Vagina (tissue), 2 donors: ENCODE measurements at places on chromosomes 11 and 22. TPM values are rescaled to one million over a fixed set of nuclear protein-coding genes. Genes with fewer than 3 reads are reported as not detected.

- no peaks in the 10 kb centered on the region for H3K36me3 ChIP-seq
- no peaks in the 10 kb centered on the region for H3K4me1 ChIP-seq
- peak; percentile 58 for DNase-seq
- no peak overlapping the region for H3K27ac ChIP-seq
These were observed 434.1 kb downstream of the BRD1 start for GRCh38 chr22:49393526-49393925.

SOX6 gene
- total RNA-seq, result 4.9 TPM

PHOX2A gene
- total RNA-seq, result 3.4 TPM

DNA sequence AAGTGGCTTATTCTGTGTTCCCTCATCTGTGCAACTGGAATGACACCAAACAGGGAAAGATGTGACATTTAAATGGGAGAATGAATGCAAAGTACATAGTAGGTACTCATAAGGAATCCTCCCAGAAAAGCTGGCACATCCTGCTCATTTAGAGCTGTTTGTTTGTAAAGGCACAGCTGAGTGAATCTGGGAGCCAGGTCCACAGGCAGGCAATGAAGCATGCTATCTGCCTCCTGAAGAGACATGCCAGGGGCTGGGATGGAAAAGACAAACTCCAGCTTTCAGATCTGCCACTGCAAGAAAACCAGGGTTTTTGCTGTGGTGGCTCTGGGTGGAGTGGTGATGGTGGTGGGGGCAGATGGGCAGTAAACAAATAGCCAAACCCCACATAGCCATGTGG, 150.1 kb downstream of the TENM4 start:
- H3K4me1 ChIP-seq, result no peaks in the 10 kb centered on the region
- DNase-seq, result no peak
- H3K27me3 ChIP-seq, result no peaks in the 10 kb centered on the region

DNA sequence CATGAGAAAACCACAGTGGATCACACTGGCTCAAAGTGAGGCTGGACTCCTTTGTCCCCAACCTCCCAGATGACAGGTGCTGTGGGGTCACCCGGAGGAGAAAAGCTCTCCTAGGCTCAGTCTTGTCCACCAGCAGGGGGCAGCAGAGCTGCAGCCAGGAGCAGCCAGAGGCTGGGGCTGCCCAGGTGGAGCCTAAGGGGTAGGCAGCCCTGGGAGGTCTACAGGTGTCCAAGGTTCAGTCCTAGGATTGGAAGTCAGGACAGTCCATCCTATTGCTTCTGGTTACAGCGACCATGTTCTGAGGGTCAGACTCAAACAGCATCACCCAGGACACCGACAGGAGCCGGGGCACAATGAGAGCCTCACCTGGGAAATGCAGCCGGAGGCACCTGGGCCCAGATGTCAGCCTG, 77.6 kb upstream of the IGLL5 start:
- no peaks in the 10 kb centered on the region for H3K36me3 ChIP-seq
- H3K4me3 ChIP-seq, result no peak overlapping the region
- no peak for DNase-seq

HTR3A gene
- total RNA-seq, result not detected

- DNase-seq, result no peak
- H3K27ac ChIP-seq, result no peak overlapping the region
- no peaks in the 10 kb centered on the region for H3K36me3 ChIP-seq
- H3K4me1 ChIP-seq, result no peaks in the 10 kb centered on the region
These were observed 14.1 kb downstream of the CXCR5 start for GRCh38 chr11:118897721-118898310.

ARRB1 gene
- total RNA-seq, result 33.1 TPM

DNA sequence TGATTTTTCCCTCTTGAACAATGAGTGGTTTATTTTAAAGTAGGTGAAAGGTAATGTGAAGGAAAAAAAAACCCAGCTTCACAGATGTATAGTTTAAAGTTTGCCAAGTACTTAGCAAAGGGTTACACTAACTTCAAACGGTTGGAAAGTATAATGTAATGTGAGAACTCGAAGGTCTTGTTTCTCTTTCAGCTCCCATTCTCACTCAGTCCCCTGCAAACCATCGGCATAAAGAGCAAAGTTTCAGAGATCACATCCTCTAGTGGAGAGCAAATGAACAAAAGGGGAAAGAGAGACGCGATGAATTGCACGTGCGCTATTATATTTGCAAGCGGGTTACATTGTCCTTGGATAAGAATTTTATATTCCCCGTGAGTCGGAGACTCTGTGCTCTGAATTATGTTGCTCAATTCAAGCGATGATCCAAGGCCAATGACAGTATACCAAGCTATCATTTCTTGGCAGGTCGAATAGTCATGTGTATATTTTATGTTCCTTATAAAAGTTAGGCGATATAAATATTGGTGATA, 37.6 kb upstream of the BIRC3 start:
- peak overlapping the region; percentile 4 for H3K4me3 ChIP-seq
- H3K4me1 ChIP-seq, result peaks cover 36% of the 10 kb centered on the region
- peak overlapping the region; percentile 59 for H3K27ac ChIP-seq
- no peak for DNase-seq

DNA sequence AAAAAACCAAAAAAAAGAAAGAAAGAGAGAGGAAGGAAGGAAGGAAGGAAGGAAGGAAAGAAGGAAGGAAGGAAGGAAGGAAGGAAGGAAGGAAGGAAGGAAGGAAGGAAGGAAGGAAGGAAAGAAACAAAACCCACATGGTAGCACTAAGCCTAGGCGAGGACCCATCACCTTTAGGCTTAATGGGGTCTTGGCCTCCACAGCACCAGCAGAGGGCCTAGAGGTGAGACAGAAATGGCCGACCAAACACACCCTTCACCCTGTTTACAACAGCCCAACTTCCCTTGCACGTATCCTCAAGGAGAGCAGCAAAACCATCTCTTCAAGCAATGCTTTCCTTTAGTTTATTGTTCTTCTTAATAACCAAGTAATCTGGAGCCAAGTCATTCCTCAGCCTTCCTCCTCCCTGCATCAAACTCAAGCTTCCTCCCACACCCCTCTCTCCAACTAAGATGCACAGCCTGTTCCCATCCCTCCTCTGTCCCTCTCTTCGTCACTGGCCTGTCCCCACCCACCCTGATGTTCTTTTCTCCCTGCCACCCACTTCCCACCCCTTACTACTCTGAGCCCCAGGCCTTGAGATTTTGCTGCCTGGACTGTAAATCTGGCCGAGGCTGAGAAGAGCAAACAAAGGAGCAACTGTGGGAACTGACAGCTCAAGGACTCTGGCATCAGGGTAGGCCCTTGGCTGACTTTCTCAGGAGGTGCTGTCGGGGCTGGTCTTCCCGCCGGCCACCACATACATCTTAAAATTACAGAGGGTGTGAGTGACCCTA, 26.0 kb downstream of the POU2AF1 start:
- no peaks in the 10 kb centered on the region for H3K36me3 ChIP-seq
- H3K4me3 ChIP-seq, result no peak overlapping the region
- DNase-seq, result no peak
- peaks cover 3% of the 10 kb centered on the region for H3K4me1 ChIP-seq
- H3K27me3 ChIP-seq, result no peaks in the 10 kb centered on the region

OR52I2 gene
- not detected for total RNA-seq

OTOG gene
- not detected for total RNA-seq

DNA sequence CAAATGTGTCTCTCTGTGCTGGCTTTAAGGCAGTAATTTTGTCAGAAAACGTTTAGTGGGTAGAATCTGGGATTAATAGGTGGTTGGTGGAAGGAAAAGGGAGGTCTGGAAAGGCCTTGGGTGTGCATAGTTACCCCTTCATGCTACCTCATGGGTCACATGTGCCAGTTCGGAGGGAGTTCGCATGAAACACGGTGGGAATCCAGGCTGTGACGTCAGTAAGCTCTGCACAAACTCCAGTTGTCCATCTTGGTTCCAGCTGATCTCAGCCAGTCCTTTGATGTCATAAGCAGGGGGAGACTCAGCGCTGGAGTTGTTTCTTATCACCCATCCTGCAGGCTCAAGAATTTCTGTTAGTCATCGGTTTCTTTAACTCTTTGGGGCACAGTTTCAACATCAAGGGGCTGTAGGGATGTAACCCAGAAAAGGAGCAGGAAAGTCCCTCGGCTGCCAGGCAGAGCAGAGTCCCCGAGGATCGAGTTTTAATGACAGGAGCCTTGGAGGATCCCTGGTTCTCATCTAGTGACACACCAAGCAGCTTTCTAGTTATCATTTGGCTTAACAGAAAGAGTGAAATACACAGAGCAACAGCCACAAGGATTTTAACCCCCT, 28.9 kb downstream of the MOV10L1 start:
- H3K4me3 ChIP-seq, result no peak overlapping the region
- H3K27me3 ChIP-seq, result no peaks in the 10 kb centered on the region
- H3K4me1 ChIP-seq, result peaks cover 12% of the 10 kb centered on the region
- peak overlapping the region; percentile 48 for H3K27ac ChIP-seq

- H3K4me1 ChIP-seq, result peaks cover 30% of the 10 kb centered on the region
- H3K4me3 ChIP-seq, result no peak overlapping the region
- no peaks in the 10 kb centered on the region for H3K27me3 ChIP-seq
- H3K36me3 ChIP-seq, result no peaks in the 10 kb centered on the region
- DNase-seq, result no peak
These were observed 3.2 kb downstream of the EIF3L start for GRCh38 chr22:37852418-37852817.

DNA sequence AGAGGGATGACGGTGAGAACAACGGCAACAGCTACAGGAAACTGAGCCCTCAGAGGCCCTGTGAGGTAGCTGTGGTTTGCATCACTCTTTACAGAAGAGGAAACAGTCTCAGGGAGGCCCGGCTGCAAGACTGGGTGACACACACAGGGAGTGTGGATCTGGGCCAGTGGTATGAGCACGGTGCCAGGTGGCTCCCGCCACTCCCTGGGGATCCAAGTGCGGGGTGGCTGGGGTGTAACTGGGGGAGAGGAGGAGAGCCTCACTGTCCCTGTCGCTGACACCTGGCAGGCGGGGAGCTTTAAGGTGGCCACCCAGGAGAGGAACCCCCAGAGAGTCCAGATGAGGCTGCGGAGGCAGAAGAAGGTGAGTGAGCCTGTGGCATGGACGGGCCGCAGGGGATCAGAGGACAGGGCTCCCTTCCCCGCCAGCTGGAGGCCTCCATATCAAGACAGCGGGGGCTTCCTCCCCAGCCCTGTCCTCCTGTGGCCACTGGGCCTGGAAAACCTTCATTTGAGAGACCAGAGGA, 5.6 kb downstream of the RGL4 start:
- no peak overlapping the region for H3K27ac ChIP-seq
- H3K4me3 ChIP-seq, result no peak overlapping the region
- H3K27me3 ChIP-seq, result no peaks in the 10 kb centered on the region
- H3K4me1 ChIP-seq, result no peaks in the 10 kb centered on the region
- peaks cover 34% of the 10 kb centered on the region for H3K36me3 ChIP-seq

RTL10 gene
- total RNA-seq, result 21.4 TPM

OR10A2 gene
- not detected for total RNA-seq

PHF21B gene
- total RNA-seq, result 2.2 TPM

- H3K36me3 ChIP-seq, result no peaks in the 10 kb centered on the region
- H3K4me3 ChIP-seq, result no peak overlapping the region
- H3K27ac ChIP-seq, result no peak overlapping the region
- no peak for DNase-seq
These were observed 114.5 kb upstream of the MTNR1B start for GRCh38 chr11:92854952-92855351.

GRCh38 chr22:42967933-42968332, 47.0 kb downstream of the PACSIN2 start:
- no peaks in the 10 kb centered on the region for H3K27me3 ChIP-seq
- no peak overlapping the region for H3K27ac ChIP-seq
- H3K36me3 ChIP-seq, result no peaks in the 10 kb centered on the region
- no peak overlapping the region for H3K4me3 ChIP-seq

OR51A7 gene
- total RNA-seq, result not detected

DNA sequence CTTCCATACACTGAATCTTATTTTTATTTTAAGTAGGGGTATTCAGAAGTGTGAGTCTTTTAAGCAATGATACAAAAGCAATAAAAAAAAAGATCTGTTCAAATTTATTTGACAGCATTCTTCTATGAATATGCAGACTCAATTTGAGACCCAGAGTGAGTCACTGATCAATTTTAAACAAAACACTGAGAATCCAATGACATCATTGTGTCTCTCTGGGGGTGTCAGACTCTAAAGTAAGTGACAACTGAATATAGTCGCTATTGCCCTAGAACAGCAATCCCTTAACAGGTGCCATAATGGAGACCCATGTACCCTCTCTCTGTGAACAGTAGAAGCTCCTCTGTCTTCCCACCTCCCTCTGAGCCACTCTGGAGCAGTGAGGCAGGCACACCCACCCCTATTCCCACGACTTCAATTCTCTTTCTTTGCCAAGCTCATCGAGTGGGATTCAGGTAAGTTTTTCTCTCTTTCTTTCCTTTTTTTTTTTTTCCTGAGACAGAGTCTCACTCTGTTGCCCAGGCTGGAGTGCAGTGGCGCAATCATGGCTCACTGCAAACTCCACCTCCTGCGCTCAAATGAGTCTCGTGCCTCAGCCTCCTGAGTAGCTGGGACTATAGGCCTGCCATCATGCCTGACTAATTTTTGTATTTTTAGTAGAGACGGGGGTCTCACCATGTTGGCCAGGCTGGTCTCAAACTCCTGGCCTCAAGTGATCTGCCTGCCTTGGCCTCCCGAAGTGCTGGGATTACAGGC, 5.1 kb upstream of the RPS3 start:
- no peaks in the 10 kb centered on the region for H3K36me3 ChIP-seq
- H3K4me3 ChIP-seq, result no peak overlapping the region
- no peak for DNase-seq
- no peaks in the 10 kb centered on the region for H3K4me1 ChIP-seq

- no peak overlapping the region for H3K27ac ChIP-seq
- H3K4me3 ChIP-seq, result no peak overlapping the region
- peaks cover 70% of the 10 kb centered on the region for H3K36me3 ChIP-seq
- H3K4me1 ChIP-seq, result no peaks in the 10 kb centered on the region
These were observed 18.1 kb downstream of the MCM5 start for GRCh38 chr22:35418088-35418487.

PAMR1 gene
- 46.7 TPM for total RNA-seq

OR5D18 gene
- total RNA-seq, result not detected

GRCh38 chr11:75166791-75167190, 15.9 kb downstream of the SLCO2B1 start:
- no peaks in the 10 kb centered on the region for H3K27me3 ChIP-seq
- H3K36me3 ChIP-seq, result no peaks in the 10 kb centered on the region
- no peaks in the 10 kb centered on the region for H3K4me1 ChIP-seq
- no peak overlapping the region for H3K27ac ChIP-seq
- no peak for DNase-seq

DNA sequence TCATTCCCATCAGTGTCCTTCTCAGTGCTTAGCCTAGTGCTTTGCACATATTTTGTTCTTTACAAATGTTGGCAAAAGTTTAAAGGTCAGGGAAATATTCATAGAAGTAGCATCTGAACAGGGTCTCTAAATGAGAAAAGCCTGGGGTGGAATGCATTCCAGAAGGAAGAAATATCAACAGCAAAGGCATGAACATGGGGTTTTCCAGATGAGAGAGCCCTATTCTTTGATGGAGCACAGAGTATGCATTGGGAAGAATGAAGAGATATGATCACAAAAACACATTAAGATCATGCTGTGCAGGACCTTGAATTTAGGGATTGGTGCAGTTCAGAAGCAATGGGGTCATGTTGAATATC, 140.2 kb downstream of the SNX19 start:
- no peak overlapping the region for H3K4me3 ChIP-seq
- DNase-seq, result no peak
- H3K36me3 ChIP-seq, result no peaks in the 10 kb centered on the region
- H3K4me1 ChIP-seq, result peaks cover 12% of the 10 kb centered on the region
